ENCODE measurements at places on chromosomes 1 and 21. TPM values are rescaled to one million over a fixed set of nuclear protein-coding genes. Genes with fewer than 3 reads are reported as not detected.

Gene COL6A2
- total RNA-seq, result 1,951 TPM

Gene FCRL4
- not detected for total RNA-seq

Gene AADACL3
- total RNA-seq, result not detected

DNA sequence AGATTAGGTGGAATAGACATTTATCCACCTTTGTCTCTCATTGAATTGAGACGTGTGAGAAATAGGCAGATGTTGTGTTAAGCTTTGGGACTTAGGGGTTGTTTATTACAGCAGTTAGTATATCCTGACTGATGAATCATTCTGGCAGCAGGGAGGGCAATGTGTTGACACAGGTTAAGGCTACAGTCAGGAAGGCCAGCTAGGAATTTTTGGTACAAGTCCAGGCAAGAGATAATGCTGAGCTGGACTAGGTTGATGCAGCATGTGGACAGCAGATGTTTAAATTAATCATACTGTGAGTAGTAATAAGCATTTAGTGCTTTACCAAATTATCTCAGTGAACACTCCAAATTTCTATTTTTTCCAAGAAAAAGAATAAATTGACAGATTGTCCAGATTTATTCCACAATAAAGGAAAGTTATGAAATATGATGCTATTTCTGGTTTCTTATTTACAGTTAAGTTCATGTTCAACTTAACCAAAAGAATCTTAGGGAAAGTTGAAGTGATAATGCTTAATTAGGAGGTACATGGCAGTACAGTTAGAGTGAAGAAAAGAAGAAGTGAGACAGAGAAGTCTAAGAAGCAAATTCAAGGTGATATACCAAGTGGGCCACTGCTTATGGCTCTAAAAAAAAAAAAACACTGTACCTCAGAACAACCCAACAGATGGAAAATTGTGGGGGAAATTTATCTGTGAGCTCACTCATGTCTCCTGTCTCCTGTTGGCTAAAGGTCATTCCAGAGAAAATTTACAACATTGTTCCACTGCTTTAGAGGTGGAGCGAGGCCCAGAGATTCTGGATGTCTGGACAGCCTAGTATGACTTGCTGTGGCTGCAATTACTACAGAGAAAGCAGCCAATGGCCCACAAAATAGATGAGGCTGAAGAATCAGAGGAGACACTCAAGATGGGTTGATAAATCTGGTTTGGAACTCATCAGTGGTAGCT, 102.7 kb upstream of the C21orf91 start:
- no peak for DNase-seq

DNA sequence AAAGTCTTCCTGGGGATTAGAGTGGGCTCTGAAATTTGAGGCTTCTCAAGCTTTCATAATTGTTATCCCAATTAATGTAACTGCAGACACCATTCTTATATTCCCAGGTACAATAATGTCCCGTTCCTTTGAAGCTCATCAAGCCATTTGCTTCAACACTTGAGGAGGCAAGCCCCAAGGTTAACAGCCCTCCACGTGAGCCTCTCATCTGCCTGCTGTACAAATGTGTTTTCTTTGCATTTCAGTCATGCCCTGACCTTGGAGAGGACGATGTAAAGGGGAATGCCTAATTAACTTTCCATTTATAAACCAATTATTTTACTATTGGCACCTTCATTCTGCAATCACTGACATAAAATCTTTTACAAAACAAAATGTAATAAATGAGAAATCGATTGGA, 106.3 kb downstream of the SETD4 start:
- no peak for DNase-seq

- DNase-seq, result no peak
Measured at GRCh38 chr1:166813508-166814223, 25.6 kb upstream of the POGK start.

- DNase-seq, result no peak
Measured at GRCh38 chr1:58837886-58838285, 54.0 kb upstream of the JUN start.

GRCh38 chr1:232974971-232975370, 24.6 kb downstream of the NTPCR start:
- DNase-seq, result no peak

DNA sequence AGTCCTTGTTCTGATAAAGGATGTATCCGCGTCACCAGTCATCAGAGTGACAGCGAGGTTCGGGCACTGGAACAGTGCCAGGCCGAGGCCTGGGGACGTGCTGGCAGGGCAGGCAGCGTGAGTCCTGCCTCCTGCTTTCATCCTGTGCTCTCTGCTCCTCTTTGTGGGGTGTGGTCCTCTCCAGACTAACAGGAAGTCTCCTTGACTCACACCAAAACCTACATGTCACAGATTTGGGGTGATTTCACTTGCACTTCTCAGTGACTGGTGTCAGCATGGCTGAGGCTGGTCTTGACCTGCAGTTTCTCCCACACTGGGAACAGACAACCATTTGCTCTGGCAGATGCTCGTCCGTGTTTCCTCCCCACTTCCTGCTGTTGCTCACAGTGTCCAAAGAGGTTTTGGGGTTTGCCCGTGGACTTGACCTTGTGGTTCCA, 8.8 kb upstream of the NLRP3 start:
- no peak for DNase-seq

DNA sequence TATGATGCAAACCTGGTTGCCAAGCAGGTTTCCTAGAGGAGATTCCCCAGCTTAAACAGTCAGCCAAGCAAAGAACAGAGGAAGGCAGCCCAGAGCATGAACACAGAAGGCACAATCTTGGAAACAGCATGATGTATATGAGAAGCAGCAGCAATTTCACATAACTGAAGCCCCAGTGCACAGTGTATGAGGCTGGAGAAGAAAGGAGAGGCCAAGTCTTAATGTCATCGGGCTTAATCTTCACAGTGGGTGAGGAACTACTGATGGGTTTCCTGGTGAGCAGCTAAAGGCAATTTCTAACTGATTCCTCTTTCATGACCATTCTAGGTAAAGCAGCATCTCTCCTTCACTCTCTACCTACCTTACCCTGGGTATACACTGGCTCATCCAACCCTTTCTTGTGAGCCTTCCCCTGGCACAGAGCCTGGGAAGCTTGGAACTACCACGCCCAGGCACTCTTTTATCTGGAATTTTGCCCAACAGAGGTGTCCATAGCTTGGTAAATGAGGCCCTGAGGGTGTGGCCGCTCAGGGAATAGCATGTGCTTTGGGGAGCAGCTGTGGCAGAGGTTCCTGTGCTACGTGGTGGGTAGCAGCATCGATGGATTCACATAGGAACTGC, 22.0 kb downstream of the FYB2 start:
- no peak for DNase-seq

All from osteocyte (in vitro differentiated cells).